ENCODE measurements at places on chromosomes 16 and 17.

GRCh38 chr16:75023009-75023408 is 24.2 kb downstream of the ZNRF1 start:
- no peak for DNase-seq

DNA sequence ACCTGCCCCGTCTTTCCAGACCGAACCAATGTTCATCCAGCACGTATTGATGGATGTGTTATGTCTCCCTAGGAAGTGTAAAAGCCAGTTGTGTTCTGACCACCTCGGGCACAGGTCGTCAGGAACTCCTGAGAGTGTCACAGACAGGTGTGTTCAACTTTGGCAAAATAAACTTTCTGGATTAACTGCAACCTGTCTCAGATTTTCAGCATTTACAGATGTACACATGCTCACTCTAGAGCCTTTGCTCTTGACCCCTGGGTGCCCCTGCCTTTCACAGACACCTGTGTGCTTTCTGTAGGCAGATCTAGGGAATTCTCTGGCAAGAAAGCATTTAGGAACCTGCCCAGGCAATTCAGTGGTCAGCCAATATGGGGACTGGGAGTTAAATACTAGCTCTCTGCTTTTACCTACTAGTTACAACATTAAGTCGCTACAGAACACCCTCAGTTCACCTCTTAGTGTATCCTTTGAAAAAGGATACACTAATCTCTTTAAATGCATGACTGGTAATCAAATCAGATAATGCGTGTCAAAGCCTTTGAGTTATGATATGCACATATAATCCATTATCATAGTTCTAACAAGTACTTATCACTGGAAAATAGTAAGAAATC is 188.9 kb downstream of the CPPED1 start:
- no peak for DNase-seq

DNA sequence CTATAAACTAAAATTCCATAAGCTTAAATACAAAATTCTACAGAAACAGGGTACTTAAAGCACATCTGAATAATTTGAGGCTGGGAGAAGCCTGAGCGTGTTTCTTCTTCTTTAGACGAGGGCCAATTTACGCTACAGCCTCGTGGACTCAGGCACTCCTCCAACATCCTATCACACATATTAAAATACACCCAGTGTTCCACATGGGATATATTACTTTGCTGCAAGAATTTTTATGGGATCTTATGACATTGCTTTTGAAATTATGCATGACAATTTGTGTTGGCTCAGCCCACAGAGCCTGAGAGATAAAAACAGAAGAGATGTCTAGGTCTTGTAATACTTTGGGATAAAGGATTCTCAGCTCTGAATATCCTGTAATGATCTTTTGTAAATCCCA is 3.5 kb upstream of the TANGO6 start:
- no peak for DNase-seq

DNA sequence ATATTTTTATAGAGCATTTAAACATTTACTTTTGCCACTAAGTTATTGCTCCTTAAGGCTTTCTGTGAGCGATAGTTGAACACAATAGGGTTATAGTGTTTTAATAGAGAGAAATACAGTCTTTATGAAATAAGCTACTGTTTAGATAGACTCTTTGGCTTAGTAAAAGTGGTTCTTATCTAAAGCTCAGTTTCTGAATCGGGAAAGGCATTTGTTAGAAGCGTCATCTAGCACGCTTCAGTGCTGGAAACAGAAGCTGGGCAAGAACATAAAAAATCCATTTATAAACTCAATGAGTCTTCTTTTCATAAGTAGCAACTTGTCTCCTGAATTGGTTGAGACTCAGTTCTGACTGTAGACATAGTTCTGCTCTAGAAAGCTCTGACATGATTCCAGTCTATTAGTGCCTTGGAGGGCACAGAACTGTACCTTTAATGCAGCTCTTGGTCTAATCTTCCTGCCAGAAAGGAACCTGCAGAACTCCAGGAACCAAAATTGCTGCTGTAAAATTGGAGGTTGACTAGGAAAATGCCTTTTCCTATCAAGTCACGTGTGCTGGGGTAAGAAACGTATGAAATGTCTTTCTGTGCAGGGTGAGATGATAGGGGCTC is 55.4 kb upstream of the DNAJA2 start:
- no peak for DNase-seq

DNA sequence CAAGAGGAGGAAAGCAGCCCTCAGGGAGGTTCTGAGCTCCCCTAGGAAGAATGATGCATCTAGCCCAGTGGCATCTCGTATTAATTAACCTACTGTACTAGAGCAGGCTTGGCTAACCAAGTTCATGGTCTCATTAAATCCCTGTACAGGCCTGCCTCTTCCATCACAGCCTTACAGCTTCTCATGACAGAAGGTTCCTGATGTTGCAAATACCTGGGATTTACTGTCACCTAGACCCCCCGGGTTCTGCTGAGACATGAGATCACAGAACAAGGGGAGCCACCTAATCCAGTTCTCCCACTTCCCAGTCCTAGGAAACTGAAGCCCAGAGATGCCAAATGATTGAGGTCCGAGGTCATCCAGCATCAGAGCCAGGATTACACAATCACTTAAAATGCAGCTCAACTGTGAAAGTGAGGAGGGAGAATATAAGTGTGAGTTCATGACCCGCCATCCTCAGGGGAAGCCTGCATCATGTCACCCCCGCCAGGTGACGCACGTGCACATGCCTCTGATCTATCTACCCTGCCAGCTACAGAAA is 23.9 kb downstream of the ACLY start:
- no peak for DNase-seq

DNA sequence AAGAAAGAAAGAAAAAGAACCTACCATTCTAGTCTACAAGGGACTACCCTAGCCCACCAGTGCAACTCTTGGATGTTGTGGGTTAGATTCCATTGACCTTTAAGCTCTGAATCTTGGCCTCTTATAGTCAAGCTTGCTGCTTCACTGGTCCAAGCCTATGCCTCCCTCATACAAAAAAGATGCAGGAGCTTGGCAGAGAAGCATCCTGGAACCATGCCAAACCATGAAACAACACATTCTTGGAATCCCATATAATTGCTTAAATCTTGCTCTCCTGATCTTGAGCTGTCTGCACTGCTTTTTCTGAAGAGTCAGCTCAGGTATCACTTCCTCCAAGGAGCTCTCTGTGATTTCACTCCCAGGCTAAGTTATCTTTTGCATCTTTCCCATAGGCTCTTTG is 117.9 kb upstream of the GPR139 start:
- DNase-seq = no peak

All from erythroblast (primary cell).